ENCODE measurements at places on chromosomes 7 and 10. TPM values are rescaled to one million over a fixed set of nuclear protein-coding genes. Genes with fewer than 3 reads are reported as not detected.

Gene LOXL4
- not detected for total RNA-seq

Gene SUV39H2
- total RNA-seq: 19.4 TPM

Gene CFAP43
- total RNA-seq: not detected

Gene CPED1
- total RNA-seq: 0.15 TPM

Gene SEC61G
- 155 TPM for total RNA-seq

Gene CDHR1
- 0.07 TPM for total RNA-seq

Gene GNGT1
- total RNA-seq: not detected

Gene PTPRN2
- 2.5 TPM for total RNA-seq

Gene THSD7A
- not detected for total RNA-seq

Gene RAMP3
- total RNA-seq: not detected

Gene FKBP6
- not detected for total RNA-seq

Gene GFRA1
- not detected for total RNA-seq

Gene ANTXRL
- 0.56 TPM for total RNA-seq

Gene CALML5
- not detected for total RNA-seq

Gene PCLO
- not detected for total RNA-seq

Gene CNPY1
- total RNA-seq: not detected

Gene MDFIC
- 75.2 TPM for total RNA-seq

Gene GIGYF1
- total RNA-seq: 54.5 TPM

Gene DTX2
- 40.0 TPM for total RNA-seq

Gene STEAP4
- not detected for total RNA-seq

Gene MKRN1
- 85.8 TPM for total RNA-seq

Gene TCF7L2
- 0.59 TPM for total RNA-seq

Gene POT1
- 27.1 TPM for total RNA-seq

Gene AKR1C3
- 2.9 TPM for total RNA-seq

Gene TRPV5
- total RNA-seq: 0.10 TPM

Gene FANK1
- not detected for total RNA-seq

Gene STMP1
- 24.1 TPM for total RNA-seq

Gene BAIAP2L1
- total RNA-seq: 1.1 TPM

Gene SMKR1
- total RNA-seq: 1.1 TPM

Gene VAX1
- total RNA-seq: not detected

Gene AASS
- 1.2 TPM for total RNA-seq

Gene ATRNL1
- total RNA-seq: 0.22 TPM

Gene TMEM213
- 4.6 TPM for total RNA-seq

Gene ST7
- 3.4 TPM for total RNA-seq

Gene AKR1D1
- not detected for total RNA-seq

Gene HOXA3
- total RNA-seq: not detected

Gene ZP3
- 6.6 TPM for total RNA-seq

Gene DLX6
- total RNA-seq: not detected

Gene PMS2
- total RNA-seq: 23.7 TPM

Gene INHBA
- 0.54 TPM for total RNA-seq

Gene SPRN
- total RNA-seq: not detected
